Metanephros (tissue), 2 donors: ENCODE measurements at places on chromosomes 16 and 17. TPM values are rescaled to one million over a fixed set of nuclear protein-coding genes. Genes with fewer than 3 reads are reported as not detected.

Gene KAT2A
- total RNA-seq: 34.3 TPM

Gene DNAH3
- 0.35 TPM for total RNA-seq

Gene SLC5A11
- 3.7 TPM for total RNA-seq

Gene KRT33A
- 0.12 TPM for total RNA-seq

Gene DPEP1
- total RNA-seq: 42.4 TPM

Gene ASGR1
- total RNA-seq: 5.5 TPM

Gene CD300C
- total RNA-seq: 1.2 TPM

Gene HOXB9
- 20.3 TPM for total RNA-seq

Gene SDF2
- 43.9 TPM for total RNA-seq

Gene CACNA1G
- total RNA-seq: 17.1 TPM

Gene RASL10B
- 8.5 TPM for total RNA-seq

Gene TNFRSF17
- not detected for total RNA-seq

Gene KRTAP4-3
- not detected for total RNA-seq

Gene DYNLL2
- 27.5 TPM for total RNA-seq

Gene ABCC12
- total RNA-seq: not detected

Gene PDILT
- not detected for total RNA-seq
